ENCODE measurements at places on chromosomes 3 and 15. TPM values are rescaled to one million over a fixed set of nuclear protein-coding genes. Genes with fewer than 3 reads are reported as not detected.

HYAL1 gene
- total RNA-seq: 0.31 TPM

GCNT3 gene
- 179 TPM for total RNA-seq

PLA2G4F gene
- total RNA-seq: not detected

TJP1 gene
- total RNA-seq: 78.7 TPM

TUSC7 gene
- total RNA-seq: not detected

PPP1R14D gene
- total RNA-seq: 0.28 TPM
